Stromal cell of bone marrow (primary cell): ENCODE measurements at places on chromosomes 6 and 20.

DNA sequence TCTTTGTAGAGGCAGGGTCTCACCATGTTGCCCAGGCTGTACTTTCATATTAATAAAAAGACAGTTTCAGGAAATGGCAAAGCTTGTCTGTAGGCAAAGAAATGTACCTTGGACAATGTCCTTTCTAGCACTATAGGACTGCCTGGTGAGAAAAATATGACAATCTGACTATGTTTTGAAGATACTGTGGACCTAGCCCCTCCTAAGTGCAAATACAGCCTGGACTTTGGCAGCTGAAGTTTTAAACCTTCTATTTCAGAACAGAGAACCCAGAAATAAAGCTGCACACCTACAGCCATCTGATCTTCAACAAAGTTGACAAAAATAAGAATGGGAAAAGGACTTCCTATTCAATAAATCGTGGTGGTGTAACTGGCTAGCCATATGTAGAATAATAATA, 18.9 kb upstream of the IL17A start:
- no peak for DNase-seq

GRCh38 chr6:152401978-152402377, 235.2 kb downstream of the SYNE1 start:
- no peak for DNase-seq

DNA sequence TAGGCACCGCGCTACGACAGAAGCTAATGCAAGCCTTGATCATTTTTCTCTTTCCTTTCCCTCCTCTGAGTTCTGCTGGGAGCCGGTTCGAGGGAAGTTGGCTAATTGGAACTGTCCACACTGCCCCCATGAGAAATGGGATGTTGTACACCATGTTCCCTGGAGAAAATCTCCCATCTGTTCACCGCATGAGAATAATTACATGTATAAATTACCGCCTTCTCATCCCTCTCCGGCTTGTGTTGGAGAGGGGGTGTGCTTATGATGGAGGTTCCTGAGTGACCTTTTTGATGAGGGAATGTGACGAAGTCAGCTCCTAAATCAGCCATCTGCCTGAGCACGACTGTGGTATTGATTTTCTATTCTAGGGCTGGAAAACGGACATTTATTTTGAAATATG, 320.2 kb upstream of the SULF2 start:
- no peak for DNase-seq

DNA sequence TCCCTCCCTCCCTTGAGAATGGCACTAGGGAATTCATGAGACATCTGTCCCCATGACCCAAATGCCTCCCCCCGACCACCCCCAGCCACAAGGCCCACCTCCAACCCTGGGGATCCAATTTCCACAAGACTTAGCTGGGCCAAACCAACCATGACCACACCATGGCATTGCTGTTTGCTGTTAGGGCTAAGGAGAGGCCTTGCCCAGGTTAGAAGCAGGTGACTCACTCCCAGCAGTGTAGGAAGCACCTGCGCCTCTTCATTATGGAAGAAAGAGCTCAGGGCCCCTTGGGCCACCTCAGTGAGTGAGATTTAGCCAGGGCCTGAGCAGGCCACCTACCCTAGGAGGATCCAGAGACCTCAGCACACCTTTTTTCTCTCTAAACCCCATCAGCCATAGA, 337.9 kb downstream of the TAF4 start:
- no peak for DNase-seq

- no peak for DNase-seq
Measured at GRCh38 chr6:5335020-5335419, 73.7 kb downstream of the FARS2 start.

GRCh38 chr6:33779290-33779689, 9.6 kb downstream of the LEMD2 start:
- no peak for DNase-seq

DNA sequence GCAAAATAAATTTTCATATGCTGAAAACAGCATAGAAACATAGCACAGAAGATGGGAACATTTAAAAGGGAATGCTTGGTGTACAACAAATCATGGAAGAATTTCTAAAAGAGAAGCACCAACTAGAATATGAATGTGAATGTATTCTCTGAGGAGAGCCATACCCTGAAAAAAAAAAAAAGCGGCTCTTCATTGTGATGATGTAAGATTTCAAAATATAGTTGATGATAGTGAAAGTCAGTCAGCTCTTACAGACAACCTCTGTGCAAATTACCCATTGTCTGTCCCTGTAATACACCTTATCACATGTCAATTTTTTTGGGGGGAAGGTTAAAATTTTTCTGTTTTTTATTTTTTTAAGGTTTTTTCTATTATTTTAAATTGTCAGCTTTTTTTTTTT, 58.6 kb upstream of the PTCHD4 start:
- DNase-seq = no peak

- DNase-seq = no peak
Measured at GRCh38 chr6:30060606-30061091, 416 bp upstream of the POLR1H start.

- no peak for DNase-seq
Measured at GRCh38 chr6:144418959-144419545, 133.9 kb downstream of the UTRN start.

DNA sequence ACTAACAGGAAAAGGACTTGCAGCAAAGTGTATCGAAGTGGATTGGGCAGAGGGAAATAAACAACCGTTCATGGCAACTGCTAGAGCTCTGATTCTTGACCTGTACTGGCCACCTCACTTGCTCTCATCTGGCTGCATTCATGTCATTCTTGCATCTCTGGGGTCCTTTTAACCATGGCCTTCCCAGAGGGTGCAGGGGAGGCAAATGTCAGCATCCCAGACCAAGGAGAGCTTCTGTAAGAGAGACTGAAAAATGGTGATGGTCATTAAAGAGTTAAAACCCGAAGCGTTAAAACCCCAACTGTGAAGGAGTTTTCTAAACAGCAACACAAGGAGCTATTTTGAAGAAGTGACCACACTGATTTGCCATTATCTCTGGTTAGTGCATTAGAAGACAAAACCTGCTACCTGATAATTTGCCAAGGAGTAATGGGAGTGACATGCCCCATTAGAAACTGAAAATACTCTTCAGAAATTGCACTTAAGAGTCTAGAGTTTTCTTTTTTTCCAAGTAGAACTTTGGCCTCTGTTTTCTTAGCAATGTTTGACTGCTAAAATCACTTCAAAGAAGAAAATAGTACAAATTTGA, 62.4 kb downstream of the APCDD1L start:
- no peak for DNase-seq

GRCh38 chr6:143953922-143954321, 54.1 kb downstream of the PLAGL1 start:
- DNase-seq = no peak

DNA sequence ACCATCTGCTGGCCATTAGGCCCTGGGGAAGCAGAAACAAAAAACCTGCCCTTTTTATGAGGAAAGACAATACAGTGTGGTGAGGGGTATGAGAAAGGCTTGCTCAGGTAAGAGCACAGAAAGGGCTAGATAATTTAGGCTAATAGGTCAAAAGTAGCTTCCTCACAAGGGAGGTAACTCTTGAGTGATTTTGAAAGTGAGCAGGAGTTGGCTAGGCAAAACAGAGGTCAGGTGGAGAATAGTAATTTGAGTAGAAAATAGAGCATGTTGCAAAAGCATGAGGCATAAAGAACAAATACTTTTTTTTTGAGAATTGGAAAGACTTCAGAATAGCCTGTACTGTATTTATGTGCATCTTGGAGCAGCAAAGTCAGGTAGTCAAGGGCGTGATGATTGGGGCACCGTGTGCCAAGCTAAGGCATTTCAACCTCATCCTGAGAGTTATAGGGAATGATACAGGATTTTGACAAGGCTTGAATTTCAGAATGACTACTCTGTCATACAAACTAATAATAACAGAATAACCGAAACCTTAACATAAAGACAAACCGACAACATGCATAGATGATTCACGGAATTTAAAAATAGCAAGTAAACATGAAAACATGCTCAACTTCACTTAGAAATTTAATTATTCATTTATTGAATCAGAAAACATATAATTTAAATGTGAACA, 123.0 kb upstream of the ENPP5 start:
- no peak for DNase-seq

DNA sequence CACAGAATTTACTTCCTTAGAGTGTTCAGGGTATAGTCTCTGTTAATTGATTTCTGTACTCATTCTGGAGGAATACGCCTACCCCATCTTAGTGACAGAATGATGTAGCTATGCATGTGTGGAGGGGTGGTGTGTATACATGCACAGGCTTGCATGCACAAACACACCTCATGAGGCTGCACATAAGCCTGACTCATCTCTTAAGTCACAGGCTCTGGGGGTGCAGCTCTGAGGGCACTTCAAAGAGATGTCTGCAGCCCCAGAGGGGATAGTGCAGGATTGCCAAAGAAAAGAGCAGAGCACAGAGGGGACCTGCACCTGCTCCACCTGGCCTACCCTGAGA, 24.6 kb downstream of the TBX18 start:
- DNase-seq = no peak

DNA sequence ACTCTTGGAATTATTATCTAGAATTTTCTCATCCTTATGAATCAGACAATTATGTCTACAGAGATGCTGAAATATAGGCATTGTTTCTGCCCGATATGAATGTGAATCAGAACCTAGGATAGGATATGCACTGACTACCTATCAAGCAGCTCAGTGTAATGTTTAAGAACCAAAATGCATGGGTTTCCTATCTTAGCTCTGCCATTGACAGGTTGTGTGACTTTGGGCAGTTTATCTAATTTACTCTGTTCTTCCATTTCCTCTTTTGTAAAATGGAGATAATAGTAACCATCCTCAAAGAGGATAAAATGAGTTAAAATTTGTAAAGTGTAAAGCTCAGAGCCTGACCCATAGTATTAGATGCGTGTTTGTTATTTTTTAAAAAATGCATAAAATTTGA, 10.2 kb upstream of the AIG1 start:
- no peak for DNase-seq

DNA sequence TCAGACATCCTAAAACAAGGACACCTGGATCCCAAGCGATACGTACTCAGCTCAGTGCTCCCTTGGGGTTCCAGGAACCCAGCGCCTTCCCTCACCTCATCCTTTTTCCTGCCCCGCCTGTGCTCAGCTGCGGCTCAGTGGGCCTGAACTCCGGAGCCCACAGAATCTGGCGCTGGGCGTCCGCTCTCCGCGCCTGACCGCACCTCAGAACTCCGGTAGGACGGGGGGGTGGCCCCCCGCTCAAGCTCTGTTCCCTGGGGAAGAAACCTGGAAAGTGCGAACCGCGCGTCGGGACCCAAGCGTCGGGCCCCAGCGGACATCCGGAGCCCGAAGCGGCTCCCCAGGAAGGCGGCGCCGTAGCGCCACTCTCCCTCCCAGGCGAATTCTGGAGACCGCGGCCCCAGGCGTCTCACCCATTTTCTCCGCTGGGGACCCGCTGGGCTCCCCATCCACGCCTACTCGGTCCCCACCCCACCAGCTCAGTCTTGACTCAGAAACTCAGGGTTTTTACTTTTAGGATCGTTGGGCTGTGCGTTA, 336 bp upstream of the LY6G5C start:
- no peak for DNase-seq

GRCh38 chr6:166325383-166326042, 16.8 kb downstream of the SFT2D1 start:
- no peak for DNase-seq

DNA sequence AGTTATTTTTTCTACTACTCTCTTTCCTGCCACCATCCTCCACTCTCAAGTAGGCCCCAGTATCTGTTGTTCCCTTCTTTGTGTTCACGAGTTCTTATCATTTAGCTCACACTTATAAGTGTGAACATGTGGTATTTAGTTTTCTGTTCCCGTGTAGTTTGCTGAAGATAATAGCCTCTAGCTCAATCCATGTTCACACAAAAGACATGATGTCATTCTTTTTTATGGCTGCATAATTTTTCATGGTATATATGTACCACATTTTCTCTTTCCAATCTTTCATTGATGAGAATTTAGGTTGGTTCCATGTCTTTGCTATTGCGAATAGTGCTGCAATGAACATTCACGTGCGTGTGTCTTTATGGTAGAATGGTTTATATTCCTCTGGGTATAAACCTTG, 237.9 kb upstream of the FERMT1 start:
- no peak for DNase-seq

DNA sequence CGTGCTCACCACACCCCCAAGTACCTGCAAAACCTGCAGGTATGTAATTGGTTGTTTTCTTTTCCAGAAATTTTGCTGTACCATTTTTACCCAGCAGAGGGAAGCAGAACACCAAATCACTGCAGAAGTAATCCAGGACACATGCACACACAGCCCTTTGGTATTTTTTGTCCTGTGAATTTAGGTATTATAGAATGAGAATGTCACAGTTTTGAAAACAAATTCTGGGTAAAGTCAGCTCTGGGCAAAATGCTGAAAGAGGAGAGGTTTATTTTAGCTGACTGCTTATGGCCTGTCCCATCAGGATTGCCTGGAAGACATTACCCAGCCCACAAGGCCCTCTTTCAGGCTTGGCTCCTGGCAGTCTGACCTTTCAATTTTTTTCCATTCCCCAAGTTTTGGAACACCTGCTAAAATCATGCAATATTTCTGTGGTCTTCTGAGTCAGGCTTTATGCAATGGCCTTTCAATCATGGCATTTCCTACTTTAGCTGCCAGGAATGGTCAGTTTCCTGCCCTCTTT, 3.5 kb upstream of the EFHC1 start:
- peak; percentile 69 for DNase-seq

- DNase-seq = no peak
Measured at GRCh38 chr6:55875400-55875799, at the start of gene BMP5. Gene BMP5 (minus strand): TSS chr6:55875590. CDS start chr6:55874865, 725 bp downstream.

GRCh38 chr6:168060521-168060931, 18.5 kb downstream of the FRMD1 start:
- peak; percentile 25 for DNase-seq

DNA sequence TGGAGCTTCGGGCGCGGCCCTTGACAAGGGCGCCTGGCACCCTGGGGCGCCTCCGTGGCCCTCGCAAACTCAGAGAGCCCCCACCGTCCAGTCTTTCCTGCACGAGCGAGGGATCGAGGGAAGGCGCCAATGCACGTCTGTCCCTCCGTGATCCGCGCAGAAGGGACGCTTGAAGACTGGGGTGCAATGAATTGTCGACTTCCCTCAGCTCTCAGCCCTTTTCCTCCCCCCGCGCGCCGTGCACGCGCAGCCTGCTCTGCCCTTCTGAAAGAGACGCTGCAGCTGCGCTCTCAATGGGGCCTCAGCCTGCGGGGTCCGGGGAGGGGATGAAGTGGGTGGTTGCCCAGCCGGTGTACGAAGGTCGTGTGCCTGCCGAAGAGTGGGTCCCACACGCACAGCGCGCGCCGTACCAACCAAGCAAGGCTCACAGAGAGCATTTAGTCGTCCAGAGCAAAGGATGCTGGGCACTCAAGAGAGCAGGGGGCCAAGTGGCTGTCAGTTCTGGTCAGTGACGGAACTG, 5.5 kb upstream of the SOX4 start:
- DNase-seq = no peak

GRCh38 chr6:33981861-33982260, 164.0 kb downstream of the GRM4 start:
- no peak for DNase-seq

- DNase-seq = no peak
Measured at GRCh38 chr20:47318586-47319516, 37.6 kb downstream of the ZMYND8 start.

- no peak for DNase-seq
Measured at GRCh38 chr20:23877524-23877923, 2.0 kb downstream of the CST5 start.

- no peak for DNase-seq
Measured at GRCh38 chr20:31988430-31989015, 20.6 kb downstream of the XKR7 start.
